ENCODE measurements at places on chromosomes 12 and 14.

GRCh38 chr12:91210618-91211017 lies 28.0 kb upstream of the DCN start:
- no peak for DNase-seq

DNA sequence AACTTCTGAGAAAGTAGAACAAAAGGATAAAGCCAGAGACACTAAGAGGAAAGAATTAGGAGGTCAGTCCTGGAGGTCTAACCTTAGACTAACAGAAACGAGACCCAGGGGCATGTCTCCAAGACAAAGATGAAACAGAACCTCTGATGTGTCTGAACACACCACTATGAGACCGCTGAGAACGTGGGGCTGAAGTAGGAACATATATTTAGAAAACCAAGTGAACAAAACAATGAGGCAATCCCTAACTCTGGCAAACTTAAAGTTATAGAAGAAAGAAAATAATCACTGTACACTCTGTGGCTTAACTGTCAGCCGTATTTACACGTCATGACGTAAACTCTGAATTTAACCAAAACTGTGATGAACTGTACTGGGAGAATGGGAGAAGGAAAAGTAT lies 17.9 kb downstream of the KCTD10 start:
- DNase-seq: no peak

GRCh38 chr14:77526266-77526665 lies 27.6 kb upstream of the ISM2 start:
- no peak for DNase-seq

DNA sequence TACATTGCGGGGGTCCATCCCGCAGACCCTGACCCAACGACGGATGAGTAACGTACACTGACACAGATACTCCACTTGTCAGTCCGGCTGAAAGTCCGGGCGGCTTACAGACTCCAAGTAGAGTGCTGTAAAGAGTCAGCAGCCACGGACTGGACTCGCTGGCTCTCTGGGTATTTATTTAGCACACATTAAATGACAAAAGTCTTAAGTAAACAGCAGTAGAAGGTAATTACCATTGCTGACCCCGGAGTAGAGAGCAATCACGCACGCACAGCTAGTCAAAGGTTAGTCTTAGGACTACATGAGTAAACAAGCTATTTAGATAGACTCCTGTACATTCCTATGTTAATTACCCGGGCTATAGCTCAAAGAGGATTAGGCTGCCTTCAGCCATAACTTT lies 780.9 kb downstream of the RPS29 start:
- DNase-seq: no peak

GRCh38 chr12:124469193-124469888 lies 98.1 kb downstream of the NCOR2 start:
- peak; percentile 41 for DNase-seq

- peak; percentile 40 for DNase-seq
Measured at GRCh38 chr12:47744005-47744651, 14.6 kb downstream of the RAPGEF3 start.

- no peak for DNase-seq
Measured at GRCh38 chr14:90616881-90617280, 199.3 kb downstream of the TTC7B start.

DNA sequence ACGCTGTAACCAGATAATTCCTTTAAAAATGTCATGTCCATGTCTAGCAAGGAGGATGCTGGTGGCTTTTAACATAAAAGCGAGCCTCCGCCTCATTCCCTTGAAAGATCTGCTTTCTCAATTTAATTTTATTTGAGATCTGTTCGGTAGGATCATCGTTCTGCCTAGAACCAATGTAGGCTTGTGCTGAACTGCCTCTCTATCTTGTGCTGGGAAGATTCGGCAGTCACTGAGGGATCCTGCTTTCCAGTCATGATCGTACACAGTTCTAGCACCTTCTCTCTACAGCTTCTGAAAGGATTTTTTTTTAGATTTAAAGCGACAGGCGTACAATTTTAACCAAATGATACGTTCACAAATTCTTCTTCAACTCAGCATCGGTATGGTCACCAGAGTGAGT lies 54.3 kb downstream of the PEBP1 start:
- no peak for DNase-seq

- no peak for DNase-seq
Measured at GRCh38 chr12:74349925-74350324, 187.7 kb upstream of the ATXN7L3B start.

GRCh38 chr12:113720629-113721028 lies 245.5 kb downstream of the RBM19 start:
- DNase-seq: no peak

DNA sequence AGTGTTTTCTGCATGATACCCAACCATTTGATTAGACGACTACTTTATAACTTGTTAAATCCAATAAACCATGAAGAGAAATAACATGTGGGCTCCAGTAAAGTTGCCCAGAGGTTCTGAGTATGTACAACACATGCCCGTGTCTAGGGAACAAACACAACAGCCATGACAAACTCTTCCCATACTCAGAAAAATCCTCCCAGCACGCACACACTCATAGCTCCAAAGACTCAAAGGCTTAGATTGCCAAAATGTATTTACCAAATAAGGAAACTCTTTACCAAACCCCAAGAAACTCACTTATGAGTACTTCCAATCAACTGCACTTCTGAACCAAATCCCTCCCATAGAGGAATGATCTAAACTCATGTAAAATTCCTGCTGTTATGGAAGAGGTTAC lies 17.3 kb downstream of the SART3 start:
- DNase-seq: no peak

GRCh38 chr12:93707836-93708235 lies 30.7 kb downstream of the CRADD start:
- no peak for DNase-seq
